Neural progenitor cell (in vitro differentiated cells): ENCODE measurements at places on chromosomes 4 and X. TPM values are rescaled to one million over a fixed set of nuclear protein-coding genes. Genes with fewer than 3 reads are reported as not detected.
A peak's percentile ranks its signal among the peaks of the same experiment; 100 is the strongest.

GRCh38 chr4:16263056-16263455 is 36.8 kb upstream of the TAPT1 start:
- no peak for DNase-seq

- DNase-seq: no peak
These were observed 1.1 kb downstream of the RPS3A start for GRCh38 chr4:151100531-151100930.

DNA sequence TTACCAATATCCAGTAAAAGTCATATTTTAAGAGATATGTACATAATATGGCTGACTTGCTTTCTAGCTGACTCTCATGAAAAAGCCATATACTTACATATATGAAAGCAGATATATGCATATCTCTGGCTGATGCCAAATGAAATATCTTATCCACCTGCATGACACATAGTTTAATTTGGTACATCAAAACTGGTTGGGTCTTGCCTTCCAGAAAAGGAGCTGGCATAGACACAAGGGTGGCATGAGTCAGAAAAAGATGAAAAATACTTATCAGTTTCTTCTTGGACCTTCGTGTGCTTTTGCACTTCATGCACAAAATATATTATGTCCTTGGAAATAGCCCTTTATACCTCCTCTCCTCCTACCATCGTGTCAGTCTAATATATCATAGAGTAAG is 32.1 kb downstream of the TIGD4 start:
- DNase-seq: no peak

DNA sequence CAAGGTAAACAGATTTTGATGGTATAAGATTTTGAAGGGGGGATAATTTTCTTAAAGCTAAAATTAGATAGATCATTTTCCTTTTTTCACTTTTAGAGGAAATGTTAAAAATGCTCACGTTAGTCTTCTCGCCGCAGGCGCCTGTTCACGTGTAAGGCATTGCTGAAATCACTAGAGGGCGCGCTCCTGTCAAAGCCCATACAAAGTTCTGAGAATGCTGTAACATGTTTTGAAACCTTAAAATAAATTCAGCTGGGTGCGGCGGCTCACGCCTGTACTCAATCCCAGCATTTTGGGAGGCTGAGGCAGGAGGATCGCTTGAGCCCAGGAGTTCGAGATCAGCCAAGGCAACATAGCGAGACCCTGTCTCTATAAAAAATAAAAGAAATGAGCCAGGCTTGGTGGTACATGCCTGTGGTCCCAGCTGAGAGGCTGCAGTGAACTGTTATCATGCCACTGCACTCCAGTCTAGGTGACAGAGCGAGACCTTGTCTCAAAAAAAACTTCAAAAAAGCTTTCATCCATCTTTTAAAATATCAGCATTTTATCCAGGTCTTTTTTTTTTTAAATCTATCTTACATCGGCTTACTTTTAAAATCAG is 138.0 kb downstream of the RBMX2 start:
- peak; percentile 61 for DNase-seq

GRCh38 chr4:152408514-152409327 is 127.2 kb downstream of the FBXW7 start:
- DNase-seq: peak; percentile 63

- no peak for DNase-seq
These were observed 100.7 kb upstream of the AMOT start for GRCh38 chrX:112941209-112941837.

- no peak for DNase-seq
These were observed 50.8 kb downstream of the TMEM165 start for GRCh38 chr4:55446578-55446922.

GRCh38 chrX:36856849-36857248 is 151.3 kb upstream of the FAM47C start:
- DNase-seq: no peak

- no peak for DNase-seq
These were observed 59.7 kb downstream of the NEIL3 start for GRCh38 chr4:177369372-177369771.

GRCh38 chr4:47838445-47838844 is 578 bp upstream of the CORIN start:
- DNase-seq: peak; percentile 26

GRCh38 chrX:33207056-33207455 is 4.3 kb downstream of the DMD start:
- DNase-seq: no peak

DNA sequence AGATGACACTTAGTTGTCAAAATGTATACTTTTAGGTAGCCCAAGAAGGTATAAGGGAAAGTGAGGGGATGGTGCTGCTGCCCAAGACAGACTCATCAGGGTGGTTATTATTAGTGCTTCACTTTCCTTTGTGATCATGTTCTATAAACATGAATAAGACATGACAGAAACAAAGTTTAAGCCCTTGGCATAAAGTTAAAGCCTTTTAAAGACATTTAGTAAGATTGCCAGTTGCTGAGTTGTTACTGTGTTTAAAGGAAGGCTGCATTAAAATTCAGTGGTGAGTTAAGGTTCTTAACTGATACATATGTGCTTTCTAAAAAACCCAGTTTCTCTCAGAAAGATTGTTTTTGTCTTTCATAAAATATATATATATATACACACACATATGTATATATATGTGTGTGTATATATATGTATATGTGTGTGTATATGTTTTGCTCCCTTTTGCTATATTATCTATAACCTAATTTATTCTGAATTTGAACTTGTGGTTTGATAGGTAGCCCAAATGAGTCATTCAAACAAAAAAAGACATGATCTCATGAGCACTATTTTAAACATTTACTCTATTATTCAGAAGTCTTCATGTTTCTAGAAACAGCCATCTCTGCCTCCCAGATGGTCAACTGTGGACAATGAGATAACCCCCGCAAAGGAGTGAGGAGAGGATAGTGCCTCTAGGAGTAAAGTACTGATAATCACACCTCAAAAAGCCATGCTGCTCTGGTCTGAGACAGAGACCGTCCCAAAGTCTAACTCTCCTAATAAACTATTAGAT is 98.1 kb upstream of the OTUD4 start:
- DNase-seq: no peak

DNA sequence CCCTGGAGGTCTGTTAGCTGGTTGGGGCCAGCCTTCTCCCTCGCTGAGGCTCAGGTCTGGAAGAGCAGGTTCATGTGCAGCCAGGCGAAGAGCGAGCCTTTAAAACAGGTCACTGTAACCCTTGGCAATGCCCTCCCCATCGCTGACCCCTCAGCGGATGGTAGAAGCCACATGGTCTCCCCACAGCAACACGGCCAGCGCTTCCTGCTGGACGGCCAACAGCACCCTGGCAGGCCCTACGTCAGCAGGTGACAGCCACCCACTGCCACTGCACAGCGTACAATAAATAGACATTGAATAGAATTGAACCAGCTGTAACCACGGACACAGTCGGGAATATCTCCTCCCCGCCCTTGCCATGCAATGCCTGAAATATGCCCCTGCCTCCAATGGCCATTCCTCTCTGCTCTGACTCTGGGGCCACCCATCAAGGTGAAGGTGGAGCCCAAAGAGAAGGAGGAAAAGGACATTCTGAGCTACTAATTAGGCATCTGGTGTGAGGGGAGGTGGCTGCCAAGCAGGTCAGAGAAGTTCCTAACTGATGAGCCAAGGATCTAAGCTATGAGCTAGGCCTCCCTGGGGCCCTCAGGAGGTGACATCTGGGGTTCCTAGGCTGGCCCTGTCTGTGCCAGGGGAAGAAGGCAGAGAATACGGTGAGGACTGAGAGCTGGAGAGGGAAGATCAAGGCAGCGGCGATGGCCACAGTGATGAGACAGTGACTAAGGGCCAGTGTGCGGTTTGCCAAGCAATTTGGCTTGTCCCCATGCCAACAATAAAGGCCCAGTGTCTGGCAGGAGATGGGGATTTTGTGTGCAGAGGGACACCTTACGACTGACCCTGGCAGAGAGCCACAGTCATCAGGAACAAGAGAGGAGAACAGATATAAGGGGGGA is 202.3 kb downstream of the BCOR start:
- no peak for DNase-seq

- DNase-seq: no peak
These were observed 999.5 kb upstream of the PABPC4L start for GRCh38 chr4:135201081-135201480.

GRCh38 chrX:120308558-120308957 is 2.7 kb downstream of the TMEM255A start:
- DNase-seq: peak; percentile 86

DNA sequence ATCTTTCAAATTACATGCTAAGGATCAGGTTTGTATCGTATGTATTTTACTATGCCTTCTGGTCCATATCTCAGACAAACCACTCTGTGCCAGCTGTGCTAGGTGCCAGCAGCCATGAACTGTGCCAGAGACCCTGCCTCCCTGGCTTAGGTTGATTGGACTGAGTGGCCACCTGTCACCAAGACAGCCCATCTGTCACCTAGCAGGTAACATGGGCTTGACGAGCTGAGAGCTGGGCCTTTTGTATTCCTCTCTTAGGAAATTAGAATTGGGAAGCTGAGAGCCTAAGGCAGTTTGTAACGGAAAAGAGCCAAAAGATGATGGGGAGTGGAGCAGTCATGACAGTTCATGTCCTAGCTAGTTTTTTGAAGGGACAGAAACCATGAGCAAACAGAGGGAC is 42.5 kb downstream of the TMEM164 start:
- no peak for DNase-seq

DNA sequence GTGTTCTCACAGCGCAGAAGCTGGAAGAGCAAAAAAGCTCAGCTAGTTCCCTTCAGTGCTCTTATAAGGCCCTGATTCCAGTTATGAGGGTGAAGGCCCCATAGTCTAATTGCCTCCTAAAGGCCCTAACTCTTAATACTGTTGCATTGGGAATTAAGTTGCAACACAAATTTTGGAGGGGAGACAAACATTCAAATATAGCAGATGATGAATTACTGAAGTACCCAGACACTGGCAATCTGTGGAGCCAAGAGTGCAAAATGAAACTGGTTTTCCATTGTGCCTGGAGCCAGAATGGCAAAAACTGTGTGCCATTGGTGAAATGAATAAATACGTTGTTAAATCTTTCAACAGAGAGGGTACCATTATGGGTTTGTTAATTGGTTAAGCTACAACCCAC is 356.0 kb downstream of the PPARGC1A start:
- DNase-seq: no peak

GRCh38 chrX:96455078-96455477 is 229.6 kb upstream of the DIAPH2 start:
- no peak for DNase-seq

- no peak for DNase-seq
These were observed 161.0 kb upstream of the HS3ST1 start for GRCh38 chr4:11589676-11590075.

- DNase-seq: no peak
These were observed 7.2 kb downstream of the SSR4 start for GRCh38 chrX:153801669-153802068.

DNA sequence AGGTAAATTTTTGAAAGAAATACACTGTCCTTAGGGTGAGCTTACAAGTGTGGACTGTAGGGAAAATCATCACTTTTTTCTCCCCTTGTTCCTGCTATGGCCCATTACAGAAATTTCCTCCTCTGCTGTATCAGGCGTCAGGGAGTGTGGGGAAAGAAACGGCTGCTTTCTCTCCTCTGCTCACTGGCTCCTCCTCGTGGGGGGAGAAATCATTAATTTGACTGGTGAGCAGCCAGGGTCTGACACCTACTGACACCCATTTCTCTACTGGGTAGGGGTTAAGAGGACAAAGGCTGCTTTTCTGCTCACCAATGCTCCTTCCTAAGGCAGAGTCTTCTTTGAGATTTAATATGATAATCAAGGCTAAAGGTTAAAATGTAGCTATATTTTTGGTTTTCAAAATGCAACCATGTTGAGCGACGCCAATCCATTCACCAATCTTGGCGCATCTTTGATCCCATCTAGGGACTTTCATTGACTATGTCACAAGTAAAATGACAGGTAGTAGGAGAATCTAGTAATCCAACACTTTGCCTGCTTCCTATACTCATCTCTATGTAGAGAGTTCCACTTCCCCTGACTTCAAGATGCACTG is 25.1 kb downstream of the SETD7 start:
- DNase-seq: peak; percentile 71

The USP17L25 gene
- total RNA-seq: not detected in 2 replicates

The PPP1R2C gene
- total RNA-seq: not detected in 2 replicates

The GUCY1B1 gene
- 10.8 and 10.9 TPM in 2 replicates for total RNA-seq
